ENCODE measurements at places on chromosomes 2 and 18.

DNA sequence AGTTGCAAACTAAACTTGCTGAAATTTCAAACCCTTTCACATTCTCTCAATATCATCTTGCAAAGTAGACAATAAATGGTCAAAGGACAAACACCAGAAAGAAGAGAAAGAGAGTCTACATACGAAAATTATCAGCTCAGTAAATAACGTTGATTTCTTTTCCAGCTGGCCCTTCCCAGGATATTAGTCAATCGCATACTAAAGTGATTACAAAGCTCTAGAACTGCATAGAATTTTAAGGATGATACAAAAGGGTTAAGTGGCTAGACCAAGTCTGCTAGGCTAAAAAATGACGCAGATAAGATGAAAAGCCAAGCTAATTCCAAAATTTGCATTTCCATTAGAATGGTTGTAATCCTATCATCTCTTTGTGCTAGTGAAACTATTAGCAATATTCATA, 405.7 kb downstream of the FBXO15 start:
- DNase-seq = no peak

DNA sequence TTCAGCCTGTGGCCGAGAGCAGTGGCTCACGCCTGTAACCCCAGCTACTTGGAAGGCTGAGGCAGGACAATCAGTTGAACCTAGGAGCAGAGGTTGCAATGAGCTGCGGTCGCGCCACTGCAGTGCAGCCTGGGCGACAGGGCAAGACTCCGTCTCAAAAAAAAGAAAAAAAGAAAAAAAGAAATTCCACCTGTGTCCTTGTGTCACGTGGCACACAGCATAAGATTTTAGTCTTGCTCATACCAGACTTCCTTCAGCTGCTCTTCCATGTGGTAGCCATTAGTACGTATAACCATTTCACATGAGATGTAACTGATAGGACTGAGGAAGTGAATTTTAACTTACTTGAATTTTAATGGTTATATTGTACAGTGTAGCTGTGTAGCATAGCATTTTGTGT, 4.0 kb downstream of the NOP58 start:
- no peak for DNase-seq

DNA sequence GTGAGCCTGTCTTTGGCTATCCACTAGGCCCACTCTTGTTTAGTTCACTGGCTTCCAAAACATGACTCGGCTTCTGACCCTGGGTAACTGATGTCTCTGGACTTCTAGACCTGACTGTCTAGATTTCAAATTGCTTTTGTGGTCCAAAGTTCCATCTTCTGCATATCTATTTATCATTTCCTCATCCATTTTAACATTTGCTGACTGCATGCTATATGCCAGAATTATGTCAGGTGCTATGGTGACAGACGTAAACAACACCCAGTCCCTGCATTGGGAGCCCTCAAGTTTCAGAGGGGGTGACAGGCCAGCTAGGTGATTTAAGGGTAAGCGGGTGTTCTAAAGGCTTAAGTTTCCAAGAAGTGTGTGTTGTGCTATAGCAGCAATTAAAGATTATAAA, 140.9 kb downstream of the PIEZO2 start:
- DNase-seq = no peak

DNA sequence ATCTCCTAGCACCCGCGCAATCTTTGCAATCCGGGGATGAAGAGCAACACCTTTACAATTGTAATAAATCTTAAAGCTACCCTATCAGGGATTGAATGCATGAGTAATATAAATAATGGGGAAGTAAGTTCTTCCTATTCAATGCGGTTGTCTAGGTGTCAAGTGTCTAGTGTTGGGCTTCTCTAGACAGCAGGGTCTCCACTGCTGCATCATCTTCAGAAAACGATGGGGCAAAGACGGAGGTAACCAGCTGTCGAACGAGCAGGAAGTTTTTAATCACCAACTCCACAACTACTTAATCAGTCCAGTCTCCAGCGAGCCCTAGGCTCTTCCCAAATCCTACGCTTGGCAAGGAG, 573 bp downstream of the STAM2 start:
- DNase-seq = no peak

DNA sequence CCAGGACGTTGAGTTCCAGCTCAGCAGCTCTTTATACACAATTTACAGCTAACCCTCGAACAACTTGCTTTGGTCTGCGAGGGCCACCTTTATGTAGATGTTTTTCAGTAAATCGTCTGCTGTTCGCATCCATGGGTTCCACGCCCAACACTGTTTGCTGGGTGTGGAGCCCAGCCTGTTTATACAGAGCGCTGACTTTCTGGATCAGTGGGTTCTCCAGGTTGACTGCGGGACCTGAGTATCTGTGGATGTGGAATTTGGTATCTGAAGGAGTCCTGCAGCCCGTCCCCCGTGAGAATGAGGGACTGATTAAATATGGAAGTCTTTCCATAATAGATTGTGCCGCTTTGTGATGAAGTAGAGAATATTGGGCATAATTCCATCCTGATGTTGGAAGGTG, 2.9 kb downstream of the CTDP1 start:
- DNase-seq = no peak

- DNase-seq = no peak
Measured at GRCh38 chr18:59343926-59344325, 15.1 kb downstream of the LMAN1 start.

GRCh38 chr2:59390581-59390980, 1149.5 kb upstream of the FANCL start:
- no peak for DNase-seq

DNA sequence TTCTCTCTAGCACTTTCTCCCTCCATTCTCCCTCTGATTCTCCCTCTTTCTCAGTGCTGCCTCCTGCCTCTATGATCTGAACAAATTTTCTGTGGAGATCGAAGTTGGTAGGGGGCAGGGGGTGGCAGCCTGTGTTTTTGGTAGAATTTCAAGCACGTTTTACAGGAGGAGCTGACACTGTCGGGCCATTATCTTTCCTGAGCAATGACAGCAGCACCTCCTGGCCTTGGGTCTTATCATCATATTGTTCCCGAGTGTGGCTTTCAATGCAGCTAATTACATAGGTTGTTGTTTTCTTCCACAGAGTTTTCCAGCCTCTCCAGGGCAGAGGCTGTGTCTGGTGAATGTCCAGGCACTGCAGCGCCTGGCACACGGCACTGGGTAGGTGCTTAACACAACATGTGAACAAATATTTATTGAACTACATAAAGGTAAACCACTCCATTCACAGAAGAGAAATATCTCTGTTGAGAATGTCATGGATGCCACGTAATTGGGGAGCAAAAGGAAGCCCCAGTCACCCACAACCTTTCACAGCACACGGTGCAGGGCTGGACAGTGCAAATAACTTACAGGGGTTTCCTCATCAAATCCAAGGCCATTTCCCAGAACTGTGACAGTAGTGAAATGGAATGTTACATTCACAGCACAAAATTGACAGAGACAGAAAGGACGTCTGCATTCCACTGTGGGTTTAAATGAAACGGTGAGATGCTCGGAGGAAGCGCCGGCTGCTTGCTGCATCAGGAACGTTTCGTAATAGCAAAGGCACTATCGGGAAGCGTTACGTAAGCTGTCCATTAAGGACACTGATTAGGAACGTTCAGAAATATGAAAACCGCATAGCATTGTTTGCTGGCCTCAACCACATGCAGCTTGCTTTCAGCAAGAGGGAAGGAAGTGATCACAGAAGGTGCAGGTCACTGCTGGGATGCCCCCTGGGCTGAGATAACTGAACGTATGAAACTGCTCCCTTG, 6.5 kb upstream of the KCNG2 start:
- no peak for DNase-seq

GRCh38 chr2:118710481-118710880, 137.0 kb downstream of the EN1 start:
- DNase-seq = no peak

GRCh38 chr18:49303379-49303778, 157.1 kb downstream of the DYM start:
- no peak for DNase-seq

GRCh38 chr2:207686812-207687211, 24.6 kb upstream of the CCNYL1 start:
- no peak for DNase-seq

GRCh38 chr2:39800752-39801151, 21.7 kb upstream of the THUMPD2 start:
- no peak for DNase-seq

DNA sequence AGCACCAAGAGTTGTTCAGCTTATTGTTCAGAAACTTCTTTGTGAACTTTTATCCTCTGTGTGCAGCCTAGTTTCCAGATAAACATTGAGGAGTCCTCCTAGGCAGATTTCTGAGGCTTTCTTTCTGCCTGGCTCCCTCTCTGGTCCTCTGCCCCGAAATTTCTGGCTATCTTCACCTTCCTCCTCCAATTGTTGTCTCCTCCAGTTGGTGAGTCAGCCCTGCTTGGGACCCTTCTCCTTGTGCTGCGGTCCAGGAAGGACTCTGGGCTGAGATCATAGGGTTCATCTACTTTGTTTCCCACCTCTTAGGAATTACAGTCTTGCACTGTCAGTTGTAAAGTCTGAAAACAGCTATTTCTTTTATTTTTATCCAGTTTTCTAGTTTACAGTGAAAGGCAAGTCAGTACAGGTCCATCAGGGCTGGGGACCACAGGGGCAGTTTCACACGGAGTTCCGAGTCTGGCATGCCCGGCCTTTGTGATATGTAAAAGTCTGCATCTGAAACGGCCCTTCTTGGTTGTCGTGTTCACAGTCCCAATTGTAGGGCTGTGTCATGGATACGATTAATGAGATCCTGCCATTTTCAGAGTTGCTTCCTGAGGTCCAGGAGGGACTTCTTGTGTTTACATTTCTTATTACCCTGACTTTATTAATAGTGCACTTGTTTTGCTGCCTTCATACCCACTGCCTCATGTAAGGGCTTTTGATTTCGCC, 100.8 kb downstream of the SMC6 start:
- DNase-seq = no peak

Data from urinary bladder (tissue), 4 donors.